ENCODE measurements at places on chromosomes 13 and 19.

- no peak for DNase-seq
Observed at GRCh38 chr19:35236638-35237400, 8.3 kb upstream of the FAM187B start.

DNA sequence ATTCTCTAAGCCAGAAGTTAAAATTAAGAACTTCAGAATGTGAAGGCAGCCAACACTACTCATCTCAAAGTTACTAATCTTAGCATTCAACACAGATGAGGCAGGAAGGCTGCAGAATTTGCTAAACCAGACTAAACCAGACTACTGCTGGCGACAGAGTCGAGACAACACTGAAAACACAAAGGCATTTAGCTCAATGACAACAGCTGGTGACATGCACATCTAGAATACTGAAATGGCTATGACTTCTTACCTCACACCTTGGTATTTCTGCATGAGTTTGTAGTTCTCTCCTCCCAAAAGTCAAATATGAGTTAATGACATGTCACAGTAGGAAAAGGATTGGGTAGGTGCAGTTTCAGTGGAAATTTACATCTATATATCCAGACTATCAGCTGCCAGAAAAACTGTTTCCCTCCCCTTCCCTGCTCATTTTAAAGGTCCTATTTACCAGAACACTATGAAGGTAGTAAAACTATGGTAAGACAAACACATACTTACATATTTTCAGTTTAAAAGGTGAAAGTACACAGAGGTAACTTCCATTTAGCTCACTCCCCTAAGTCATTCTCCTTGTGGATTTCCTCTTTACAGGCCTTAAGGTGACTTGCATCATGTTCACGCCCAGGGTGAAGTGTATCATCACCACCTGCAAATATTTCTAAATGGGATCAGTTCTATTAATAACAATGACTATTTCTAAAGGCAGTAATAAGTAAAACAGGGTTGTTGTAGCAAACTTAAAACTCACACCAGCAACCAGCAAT lies 21.4 kb downstream of the FOXO1 start:
- DNase-seq = no peak

DNA sequence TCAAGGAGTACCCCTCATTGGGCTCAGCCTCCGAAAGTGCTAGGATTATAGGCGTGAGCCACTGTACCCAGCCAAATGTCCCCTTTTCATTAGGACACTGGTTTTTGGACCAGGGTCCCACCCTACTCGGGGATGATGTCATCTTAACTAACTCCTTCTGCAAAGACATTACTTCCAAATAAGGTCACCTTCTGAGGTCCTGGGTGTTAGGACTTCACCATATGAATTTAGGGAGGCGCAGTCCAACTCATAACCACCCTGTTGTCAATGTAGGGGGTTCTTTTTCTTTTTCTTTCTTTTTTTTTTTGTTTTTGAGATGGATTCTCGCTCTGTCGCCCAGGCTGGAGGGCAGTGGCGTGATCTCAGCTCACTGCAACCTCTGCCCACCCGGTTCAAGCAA lies 32.7 kb upstream of the NFIC start:
- no peak for DNase-seq

GRCh38 chr19:47493378-47494210 lies 9.6 kb upstream of the KPTN start:
- DNase-seq = no peak

DNA sequence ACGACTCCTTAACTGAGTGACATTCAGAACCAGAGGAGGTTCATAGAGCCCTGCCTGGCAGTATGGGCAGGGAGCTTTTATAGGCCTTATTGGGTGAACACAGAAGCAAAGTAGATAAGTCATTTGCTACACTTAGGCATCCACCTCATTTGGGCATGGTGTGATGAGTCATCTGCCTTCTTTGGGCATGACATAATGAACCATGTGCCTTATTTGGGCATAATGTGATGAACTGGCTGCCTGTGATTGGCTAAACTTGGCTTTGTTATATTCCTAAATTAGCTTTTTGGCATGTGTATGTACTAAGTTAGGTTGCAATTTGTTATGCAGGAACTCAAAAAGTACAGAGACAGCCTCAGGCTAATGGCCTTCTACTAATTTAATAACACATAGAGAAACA lies 2210.2 kb upstream of the PCDH20 start:
- DNase-seq = no peak

DNA sequence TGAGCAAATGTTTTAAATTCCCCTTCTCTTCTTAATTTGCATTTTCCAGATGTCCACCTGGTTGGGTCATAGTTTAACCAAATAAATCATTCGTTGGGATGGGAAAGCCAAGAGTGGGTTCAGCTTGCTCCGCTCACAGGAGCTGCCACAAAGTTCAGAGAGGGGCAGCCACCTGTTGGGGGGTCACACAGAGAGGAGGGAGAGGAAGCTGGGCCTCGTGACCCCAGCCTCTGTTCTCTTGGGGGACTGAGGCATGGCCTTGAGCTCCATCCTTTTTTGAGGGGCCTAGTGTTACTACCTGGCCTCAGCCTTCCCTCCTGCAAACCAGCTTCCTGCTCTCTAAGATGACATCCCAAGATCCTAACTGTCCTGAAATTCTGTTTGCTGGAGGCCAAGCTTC lies 2.5 kb downstream of the MEF2B start:
- no peak for DNase-seq

- peak; percentile 34 for DNase-seq
Observed at GRCh38 chr13:30276178-30276577, 31.2 kb downstream of the KATNAL1 start.

DNA sequence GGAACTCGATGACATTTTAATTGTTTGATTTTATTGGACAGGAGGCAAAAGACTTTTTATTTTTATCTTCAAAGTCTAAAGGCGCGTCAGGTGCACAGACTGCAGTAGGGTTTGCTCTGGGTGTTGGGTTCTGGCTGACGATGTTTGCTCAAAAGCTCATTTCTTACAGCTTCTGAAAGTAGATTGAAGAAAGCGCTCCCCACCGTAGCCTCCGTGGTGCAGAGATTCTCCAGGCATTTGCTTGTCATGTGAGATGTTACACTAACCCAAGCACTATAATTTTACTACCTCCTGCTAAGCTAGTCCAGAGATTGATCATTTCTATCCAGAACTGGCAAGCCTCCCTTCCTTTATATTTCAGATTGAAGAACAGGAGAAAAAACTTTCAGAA lies 14.5 kb upstream of the ATP11A start:
- no peak for DNase-seq

- no peak for DNase-seq
Observed at GRCh38 chr13:49400755-49401659, 42.9 kb downstream of the CAB39L start.

GRCh38 chr19:12947702-12948611 lies 2.3 kb downstream of the RAD23A start:
- DNase-seq = no peak

DNA sequence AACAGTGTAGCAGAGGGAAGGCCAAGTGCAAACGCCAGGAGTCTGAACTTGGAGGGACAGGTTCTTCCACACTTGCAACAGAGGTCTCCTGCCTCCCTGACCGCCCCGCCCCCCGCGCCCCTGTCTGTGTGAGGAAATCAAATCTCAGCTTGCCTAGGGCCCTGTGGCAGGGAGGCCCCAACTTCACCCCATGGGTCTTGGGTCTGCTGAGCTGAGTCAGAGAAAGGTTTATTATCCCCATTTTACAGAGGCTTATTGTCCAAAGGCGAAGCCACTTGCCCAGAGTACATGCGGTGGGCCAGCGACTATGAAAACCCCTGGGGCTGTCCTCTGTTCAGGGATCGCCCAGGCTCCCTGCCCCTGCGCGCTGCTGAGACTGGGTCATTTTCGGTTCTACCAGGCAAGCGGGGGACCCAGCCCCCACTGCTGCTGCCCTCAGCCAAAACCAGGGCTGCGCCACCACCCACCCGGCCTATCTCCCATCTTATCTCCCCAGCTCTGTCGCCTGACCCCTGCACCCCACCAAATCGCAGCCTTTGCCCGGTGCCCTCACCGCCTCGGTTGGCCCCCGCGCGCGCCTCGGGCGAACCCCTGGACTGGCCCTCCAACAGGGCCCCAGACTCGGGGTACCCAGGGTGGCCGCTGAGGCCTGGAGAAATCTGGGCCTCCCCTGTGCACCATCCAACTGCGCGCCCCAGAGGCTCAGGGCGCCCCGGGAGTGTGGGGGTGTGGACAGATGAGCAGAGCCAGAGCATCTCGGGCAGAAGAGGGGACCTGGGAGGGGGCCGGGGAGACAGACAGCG lies 850 bp upstream of the CERS4 start:
- DNase-seq = no peak

GRCh38 chr19:18765224-18765623 lies 25.9 kb downstream of the COMP start:
- DNase-seq = no peak

DNA sequence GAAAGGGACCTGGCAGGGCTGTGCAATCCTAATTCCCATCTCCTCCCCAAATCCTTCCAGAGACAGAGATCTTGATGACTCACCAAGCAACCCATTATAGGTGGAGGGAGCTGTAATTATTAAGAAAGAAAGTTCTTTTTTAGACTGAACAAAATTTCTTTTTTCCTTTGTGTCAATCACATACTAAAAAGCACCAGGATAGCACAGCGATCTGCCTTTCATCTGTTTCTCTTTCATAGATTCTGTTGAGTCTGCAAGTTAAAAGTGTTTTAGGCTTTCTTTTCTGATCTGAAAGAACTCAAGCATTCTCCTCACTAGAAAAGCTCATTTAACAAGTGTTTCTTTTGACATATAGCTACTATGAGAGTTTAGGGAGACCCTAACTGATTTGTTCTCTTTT lies 222.8 kb downstream of the DCT start:
- DNase-seq = no peak

DNA sequence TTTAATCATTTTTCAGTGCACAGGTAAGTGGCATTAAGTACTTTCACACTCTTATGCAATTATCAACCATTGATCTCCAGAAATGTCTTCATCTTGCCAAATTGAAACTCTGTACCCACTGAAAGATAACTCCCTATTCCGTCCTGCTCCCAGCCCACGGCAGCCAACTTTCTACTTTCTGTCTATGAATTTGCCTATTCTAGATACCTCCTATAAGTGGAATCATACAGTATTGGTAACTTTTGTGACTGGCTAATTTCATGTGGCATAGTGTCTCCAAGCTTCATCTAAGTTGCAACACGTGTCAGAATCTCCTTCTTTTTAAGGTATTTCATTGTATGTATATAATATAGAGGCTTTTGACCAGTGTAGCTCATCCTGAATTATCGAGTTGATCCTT lies 5.7 kb upstream of the CEACAM18 start:
- DNase-seq = no peak

GRCh38 chr13:85243831-85244230 lies 555.4 kb downstream of the SLITRK6 start:
- no peak for DNase-seq

DNA sequence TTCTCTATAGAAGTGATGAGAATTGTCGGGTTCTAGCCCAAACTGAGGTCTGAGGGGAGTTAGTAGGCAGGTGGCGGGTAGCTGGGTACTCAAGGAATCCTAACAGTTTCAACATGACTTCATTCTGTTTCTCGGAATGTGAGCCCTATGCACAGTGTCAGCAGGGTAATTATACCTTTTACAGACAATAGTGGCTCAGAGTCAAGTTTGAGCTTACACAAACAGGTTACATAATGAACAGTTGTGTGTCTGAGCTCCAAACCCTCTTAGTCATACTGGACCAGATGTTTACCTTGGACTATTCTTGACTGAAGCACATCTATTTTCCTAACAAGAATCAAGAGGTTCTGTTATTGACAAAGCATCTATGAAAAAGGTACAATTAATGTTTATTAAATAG lies 1066.7 kb upstream of the PCDH20 start:
- no peak for DNase-seq

DNA sequence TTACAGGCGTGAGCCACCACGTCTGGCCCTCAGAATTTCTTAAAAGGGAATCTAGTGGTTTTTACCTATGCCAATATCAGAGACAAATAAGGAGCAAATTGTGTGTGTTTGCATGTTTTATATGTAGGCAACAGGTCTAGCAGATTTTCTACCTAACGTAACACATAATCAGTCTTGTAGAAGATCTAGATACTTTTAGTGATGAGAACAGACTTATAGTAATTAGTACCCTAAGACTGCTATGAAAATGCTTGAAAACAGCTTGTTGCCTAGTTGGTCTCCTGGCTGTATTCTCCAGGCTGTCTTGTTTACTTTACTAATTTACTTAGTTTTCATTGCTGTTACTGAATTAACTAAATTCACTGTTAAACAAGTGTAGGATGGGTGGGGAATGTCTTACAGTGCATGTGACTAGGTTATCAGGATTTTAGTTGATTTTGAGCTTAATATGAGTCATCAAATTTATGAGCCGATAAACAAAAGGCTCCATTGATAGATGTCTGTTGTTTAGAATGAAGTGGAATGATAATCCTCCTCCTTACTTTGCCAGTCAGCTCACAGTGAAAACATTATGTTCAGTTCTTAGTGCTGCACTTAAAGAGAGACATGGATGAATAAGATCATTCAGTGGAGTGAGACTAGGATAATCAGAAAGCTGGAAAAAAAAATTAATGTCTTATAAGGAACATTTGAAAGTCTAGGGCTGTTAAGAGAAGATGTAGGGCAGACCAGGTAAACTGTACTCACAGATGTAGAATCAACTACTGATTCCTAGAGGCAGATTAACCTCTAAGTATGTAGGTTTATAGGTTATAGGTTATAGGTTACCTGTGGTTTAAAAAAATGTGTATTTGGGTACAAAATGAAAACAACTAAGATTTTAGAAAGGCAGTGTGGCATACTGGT lies 22.4 kb downstream of the GTF2F2 start:
- DNase-seq = no peak

DNA sequence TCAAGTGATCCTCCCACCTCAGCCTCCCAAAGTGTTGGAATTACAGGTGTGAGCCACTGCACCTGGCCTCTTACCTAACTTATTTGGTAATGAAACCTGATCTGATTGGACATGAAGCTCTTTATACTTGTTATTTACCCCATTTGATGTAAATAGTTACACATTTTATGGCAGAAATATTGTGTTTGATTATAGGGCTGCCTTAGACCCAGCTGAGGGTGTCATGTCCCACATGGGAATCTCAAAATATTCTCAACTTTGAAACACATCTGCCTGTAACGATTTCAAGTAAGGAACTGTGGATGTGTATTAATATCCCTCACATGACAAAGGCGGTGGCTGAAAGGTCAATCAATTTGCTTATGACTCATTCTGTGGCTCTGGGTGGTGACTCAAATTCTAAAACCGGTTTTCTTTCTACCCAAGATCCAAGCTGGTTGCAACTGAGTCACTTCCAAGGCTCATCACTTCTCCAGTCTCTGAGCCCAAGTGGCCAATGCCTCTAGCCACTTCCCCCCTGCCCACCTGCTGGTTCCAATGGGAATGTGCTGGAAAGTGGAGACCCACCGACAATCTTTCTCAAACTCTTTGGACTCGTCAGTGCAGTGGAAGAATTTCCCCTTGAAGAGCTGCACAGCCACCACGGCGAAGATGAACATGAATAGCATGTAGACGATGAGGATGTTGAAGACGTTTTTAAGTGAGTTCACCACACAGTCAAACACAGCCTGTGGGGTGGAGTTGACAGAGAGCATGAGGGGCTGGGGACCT lies 110.9 kb downstream of the IER2 start:
- peak; percentile 74 for DNase-seq

GRCh38 chr13:81383444-81383843 lies 1042.5 kb upstream of the SPRY2 start:
- DNase-seq = no peak

All from GM06990 (cell line).